ENCODE measurements at places on chromosomes 1 and 21.

- no peak for DNase-seq
Measured at GRCh38 chr1:246681900-246682895, 42.0 kb upstream of the SCCPDH start.

DNA sequence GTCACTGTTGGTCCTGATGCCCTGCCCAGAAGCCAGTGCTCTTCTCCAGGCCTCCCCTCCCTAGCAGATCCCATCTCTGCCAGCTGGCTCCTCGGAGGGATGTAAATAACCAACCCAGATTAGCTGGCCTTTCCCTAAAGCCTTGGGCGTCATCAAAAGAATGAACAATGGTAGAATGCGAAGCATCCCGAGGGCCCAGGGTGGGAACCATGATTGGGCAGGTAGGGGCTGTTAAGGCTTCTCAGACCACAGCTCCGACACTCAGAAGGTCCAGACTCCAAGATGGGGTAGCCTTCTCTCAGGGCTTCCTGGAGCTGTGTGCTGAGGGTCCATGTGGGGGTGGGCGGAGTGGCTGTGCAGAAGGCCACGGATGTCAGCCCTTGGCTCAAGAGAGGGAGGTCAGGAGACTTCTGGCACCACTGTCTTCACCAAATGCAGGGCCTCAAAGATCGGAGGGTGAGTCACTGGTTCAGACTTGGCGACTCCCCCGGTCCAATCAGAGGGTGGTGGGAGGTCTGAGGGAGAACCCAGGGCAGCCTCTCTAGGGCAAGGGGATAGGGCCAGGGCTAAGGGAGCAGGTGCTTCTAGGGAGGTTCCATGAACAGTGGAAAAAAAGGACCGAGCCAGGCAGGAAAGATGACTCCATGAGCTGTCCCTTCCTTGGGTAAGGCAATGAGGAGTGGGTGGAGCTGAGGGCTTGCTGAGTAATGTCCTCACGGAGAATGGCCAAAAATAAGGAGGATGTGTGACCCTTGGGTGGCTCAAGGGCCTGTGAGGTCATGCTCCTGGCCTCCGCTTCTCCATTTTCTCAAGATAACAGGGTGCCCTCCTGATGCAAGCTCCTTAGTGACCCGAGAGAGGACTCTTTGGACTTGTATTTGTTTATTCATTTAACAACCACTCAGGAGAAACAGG, 58.4 kb upstream of the EPS8L3 start:
- DNase-seq: no peak

- DNase-seq: no peak
Measured at GRCh38 chr1:61459345-61459744, 265.6 kb downstream of the TM2D1 start.

DNA sequence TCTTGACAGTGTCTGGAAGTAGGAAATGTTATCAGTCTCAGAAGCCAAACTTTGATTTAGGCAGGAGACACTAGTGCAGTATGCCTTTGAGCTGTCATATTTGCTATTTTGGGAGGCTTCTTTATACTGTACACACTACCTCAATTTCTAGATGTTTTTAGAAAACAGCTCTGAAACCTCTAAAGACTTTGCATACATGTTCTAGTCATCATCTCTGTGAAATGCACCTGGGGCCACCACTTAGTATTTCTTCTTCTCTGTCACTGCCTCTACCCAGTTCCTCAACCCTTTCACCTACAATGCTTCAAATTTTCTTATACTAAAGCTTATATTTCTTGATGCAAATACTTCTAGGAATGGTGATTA, 29.1 kb upstream of the PLA2G4A start:
- DNase-seq: no peak

DNA sequence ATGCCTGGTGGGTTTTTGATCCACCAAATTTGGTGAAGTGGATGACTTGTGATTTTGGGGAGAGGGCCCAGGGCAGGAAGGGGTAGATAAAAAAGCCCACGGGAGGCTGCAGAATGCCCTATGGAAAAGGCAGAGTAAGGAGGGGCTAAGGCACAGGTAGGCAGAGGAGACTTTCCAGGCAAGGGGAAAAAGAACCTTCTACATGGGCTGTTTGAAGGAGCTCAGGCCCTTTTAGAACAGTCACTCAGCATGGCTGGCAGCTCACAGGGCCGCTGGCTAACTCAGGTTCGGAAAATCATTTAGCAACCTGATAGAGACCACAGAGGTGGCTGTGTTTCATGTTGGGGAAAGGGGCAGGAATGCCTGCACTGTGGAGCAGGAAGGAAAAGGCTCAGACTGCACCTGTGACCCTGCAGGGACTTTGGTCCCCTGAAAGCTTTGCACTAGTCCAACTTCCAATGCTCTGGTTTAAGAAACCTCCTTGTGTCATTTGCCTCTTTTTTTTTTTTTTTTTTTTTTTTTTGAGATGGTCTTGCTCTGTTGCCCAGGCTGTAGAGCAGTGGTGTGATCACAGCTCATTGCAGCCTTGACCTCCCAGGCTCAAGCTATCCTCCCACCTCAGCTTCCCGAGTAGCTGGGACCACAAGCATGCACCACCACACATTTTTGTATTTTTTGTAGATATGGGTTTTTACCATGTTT, 58.5 kb upstream of the ENAH start:
- no peak for DNase-seq

GRCh38 chr1:35726450-35727433, 8.1 kb upstream of the C1orf216 start:
- no peak for DNase-seq

- DNase-seq: no peak
Measured at GRCh38 chr1:245019910-245020486, 134.8 kb upstream of the KIF26B start.

- no peak for DNase-seq
Measured at GRCh38 chr1:201126832-201127754, at the start of gene ASCL5. TSS of gene ASCL5 (minus strand) at chr1:201127184. CDS start at chr1:201115372, 11,812 bp downstream.
